T-helper 9 cell (primary cell): ENCODE measurements at places on chromosomes 16 and 17.

- DNase-seq = no peak
These were observed 43.6 kb upstream of the MMP2 start for GRCh38 chr16:55435387-55435786.

- DNase-seq = peak; percentile 57
These were observed 516 bp downstream of the SLC16A6 start for GRCh38 chr17:68290268-68290954.

DNA sequence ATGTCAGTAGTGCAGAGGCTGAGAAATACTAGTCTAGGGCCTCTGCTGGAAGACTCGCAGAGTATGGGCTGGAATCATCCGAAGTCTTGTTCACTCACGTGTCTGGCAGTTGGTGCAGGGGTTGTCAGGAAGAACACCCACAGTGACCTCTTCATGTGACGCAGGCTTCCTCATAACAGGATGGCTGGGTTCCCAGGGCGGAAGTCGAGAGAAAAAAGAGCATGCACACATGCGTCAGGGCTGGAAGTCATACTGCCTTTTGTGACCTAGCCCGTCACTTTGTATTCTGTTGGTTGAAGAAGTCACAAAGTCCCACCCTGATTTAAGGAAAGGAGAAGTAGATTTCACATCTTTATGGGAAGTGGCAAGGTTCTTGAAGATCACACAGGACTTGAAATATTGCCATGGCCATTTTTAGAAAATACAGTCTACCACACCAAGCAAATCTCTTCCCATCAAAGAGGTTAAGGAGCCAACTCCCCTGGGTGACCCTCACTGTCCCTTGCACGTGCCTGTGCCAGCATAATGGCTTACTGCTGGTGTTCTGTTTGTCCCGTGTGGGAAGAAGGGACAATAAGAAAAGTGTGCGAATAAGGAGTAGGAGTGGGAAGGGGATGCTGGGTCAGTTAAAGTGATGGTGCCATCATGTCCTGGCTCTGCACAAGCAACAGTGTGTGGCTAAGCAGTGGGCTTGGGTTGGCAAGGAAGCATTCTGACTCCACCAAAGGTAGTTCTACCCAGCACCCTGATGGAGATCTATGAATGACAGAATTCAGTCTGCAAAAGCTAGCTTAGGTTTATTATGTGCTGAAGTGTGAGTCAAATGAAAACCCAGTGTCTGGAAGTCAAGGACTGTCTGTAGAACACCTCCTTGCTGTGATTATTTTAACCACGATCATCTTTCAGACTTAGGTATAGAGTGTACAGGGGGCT, 28.1 kb downstream of the HEATR3 start:
- DNase-seq = no peak

DNA sequence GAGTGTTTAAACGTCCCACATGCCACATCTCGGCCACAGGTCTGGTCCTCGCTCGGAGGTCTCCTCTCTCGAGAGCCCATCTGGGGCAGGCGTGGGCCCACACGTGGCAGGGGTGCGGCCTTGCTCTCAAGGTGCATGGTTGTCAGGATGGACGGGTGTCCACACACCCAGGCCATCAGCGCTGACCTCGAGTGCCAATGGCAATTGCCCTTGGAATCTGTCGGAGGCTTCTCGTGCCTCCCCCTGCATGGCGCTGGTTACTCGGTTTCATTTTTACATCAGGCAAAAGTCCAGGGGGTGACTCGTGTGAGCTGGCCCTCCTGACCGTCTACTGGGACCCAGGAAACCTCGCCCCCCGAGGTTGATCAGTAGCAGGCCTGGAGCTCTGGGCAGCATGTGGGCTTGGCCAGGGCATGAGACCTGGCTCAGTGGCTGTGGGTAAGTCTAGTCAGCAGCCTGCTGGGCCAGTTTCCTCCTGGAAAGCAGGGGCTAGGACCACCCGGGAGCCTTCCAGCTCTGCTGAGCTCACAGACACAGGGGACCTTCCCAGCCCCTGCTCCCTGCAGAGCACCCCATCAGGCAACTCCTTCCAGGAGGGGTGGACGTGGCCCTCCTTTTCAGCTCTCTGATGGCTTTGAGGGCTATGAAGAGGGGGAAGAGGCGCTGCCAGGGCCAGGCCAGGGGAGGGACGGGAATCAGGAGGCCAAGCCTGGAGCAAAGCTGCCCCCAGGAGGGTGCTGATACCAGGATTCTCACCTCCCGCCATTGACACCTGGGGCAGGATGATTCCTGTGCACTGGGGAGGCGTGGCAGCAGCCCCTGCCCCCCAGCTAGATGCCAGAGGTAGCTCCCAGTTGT, 3.7 kb upstream of the ZNF469 start:
- DNase-seq = no peak

- DNase-seq = no peak
These were observed 42.8 kb downstream of the CDK5R1 start for GRCh38 chr17:32529604-32530003.

DNA sequence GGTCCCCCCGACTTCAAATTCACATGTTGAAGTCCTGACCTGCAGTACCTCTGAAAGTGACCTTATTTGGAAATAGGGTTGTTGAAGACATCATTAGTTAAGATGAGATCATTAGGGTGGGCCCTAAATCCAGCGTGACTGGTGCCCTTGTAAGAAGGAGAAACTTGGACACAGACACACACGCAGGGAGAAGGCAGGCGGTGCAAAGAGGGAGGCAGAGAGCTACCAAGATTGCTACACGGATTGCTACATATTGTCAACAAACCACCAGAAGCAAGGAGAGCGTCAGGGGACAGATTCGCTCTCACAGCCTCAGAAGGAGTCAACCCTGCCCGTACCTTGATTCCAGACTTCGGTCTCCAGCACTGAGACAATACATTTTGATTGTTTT, 6.8 kb upstream of the WBP2 start:
- no peak for DNase-seq

DNA sequence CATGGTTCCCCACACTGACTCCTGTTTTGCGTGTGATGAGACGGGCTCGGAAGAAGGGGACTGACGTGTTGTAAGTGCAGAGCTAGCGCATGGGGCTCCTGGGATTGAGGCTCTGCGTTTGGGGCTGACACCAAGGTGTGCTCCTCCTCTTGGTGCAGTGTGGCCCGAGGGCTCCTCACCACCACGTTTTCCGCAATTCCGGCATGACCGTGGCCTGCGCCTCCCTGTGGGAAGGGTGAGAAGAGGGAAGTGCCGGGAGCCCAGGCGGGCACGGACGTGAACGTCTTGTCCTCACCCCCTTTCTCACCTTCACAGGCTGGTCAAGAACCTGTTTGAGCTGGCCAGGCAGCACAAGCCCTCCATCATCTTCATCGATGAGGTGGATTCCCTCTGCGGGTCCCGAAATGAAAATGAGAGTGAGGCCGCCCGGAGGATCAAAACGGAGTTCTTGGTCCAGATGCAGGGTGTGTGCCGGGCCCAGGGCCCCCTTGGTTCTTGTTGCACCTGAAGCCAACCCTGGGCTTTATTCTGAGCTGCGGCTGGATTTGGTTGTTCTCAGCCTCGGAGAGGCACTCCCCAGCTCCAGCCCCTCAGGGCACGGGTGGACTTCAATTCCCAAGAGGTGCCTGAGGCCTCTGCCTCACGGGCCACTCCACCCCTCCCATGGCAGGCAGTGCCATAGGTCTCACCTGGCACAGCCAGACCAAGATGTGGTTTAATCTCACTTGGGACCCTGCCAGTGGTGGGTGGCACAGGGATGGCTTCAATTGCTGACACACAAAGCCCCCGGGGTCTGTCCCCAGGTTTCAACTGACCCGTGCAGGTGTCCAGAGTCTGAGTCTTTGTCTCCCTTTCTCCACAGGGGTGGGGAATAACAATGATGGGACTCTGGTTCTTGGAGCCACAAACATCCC, 8.9 kb downstream of the VPS4A start:
- no peak for DNase-seq

DNA sequence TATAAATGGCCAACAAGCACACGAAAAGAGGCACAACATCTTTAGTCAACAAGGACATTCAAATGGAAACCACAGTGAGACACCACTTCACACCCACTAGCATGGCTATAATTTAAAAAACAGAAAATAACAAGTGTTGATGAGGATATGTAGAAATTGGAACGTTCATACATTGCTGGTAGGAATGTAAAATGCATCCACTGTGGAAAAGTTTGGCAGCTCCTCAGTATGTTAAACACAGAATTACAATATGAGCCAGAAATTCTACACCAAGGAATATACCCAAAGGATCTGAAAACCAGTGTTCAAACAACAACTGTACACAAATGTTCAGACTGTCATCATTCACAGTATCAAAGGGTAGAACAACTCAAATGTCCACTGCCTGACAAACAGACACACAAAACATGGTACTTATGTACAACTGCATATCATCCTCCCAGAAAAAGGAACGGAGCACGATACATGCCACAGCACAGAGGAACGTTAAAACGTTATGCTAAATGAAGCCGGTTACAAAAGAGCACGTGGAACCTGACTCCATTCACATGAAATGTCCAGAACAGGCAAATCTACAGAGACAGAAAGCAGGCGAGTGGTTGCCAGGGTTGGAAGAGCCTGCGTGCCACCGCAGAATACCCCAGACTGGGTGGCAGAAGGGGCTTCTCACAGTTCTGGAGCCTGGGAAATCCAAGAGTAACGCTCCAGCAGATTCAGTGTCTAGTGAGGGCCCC, 32.8 kb upstream of the METRNL start:
- no peak for DNase-seq

- no peak for DNase-seq
These were observed 47.8 kb downstream of the ARHGAP27 start for GRCh38 chr17:45384789-45385262.

- DNase-seq = no peak
These were observed 86.9 kb upstream of the CBX4 start for GRCh38 chr17:79926142-79926604.

DNA sequence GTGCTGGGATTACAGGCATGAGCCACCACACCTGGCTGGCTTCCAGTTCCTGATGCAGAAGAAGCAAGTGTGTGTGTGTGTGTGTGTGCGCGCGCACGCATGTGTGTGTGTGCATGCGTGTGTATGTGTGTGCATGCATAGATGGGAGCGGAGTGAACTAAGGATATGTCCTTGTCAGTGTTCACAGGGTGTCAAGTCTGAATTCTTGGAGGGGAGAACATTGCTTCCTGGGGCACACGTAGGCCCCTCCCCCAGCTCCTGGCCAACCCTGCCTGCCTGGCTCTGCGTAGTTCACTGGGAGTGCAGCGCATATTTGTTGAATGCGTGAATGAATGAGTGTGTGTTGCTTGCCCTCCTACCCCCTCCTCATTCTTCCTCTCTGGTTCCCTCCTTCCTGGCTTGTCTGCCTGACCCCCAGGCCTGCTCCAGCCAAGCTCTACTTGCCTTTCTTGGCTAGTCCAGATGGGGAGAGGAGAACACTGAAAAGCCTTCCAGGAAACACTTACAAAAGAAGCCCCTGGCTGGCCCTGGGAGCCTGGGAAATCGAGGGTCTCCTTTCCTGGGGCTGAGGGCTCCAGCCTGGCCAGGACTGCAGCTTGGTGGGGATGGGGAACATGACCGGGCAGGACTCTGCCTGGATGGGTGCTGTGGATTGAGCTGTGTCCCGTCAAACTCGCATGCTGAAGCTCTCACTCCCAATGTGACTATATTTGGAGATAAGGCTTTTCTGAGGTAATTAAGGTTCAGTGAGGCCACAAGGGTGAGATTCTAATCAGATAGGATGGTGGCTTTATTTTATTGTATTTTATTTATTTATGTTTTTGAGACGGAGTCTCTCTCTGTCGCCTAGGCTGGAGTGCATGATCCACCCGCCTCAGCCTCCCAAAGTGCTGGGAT, 27.9 kb downstream of the IGFBP4 start:
- no peak for DNase-seq

DNA sequence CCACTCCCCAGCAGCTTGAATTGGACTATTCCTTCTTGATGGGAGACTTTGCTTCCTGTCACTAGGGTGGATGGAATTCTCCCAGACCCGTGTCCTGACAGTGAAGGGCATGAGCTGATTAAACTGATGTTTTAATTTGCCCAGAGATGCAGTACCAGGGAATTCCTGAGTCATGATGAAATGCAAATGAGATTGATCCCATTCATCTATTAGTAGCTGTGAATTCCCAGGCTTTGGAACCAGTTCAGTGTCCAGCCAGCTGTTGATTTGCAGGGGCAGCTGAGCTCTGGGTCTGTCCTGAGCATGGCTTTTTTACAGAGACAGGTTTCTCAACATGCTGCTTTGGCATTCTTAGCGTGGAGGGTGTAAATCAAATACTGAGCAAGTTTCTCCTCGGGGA, 157.9 kb downstream of the PITPNC1 start:
- no peak for DNase-seq

DNA sequence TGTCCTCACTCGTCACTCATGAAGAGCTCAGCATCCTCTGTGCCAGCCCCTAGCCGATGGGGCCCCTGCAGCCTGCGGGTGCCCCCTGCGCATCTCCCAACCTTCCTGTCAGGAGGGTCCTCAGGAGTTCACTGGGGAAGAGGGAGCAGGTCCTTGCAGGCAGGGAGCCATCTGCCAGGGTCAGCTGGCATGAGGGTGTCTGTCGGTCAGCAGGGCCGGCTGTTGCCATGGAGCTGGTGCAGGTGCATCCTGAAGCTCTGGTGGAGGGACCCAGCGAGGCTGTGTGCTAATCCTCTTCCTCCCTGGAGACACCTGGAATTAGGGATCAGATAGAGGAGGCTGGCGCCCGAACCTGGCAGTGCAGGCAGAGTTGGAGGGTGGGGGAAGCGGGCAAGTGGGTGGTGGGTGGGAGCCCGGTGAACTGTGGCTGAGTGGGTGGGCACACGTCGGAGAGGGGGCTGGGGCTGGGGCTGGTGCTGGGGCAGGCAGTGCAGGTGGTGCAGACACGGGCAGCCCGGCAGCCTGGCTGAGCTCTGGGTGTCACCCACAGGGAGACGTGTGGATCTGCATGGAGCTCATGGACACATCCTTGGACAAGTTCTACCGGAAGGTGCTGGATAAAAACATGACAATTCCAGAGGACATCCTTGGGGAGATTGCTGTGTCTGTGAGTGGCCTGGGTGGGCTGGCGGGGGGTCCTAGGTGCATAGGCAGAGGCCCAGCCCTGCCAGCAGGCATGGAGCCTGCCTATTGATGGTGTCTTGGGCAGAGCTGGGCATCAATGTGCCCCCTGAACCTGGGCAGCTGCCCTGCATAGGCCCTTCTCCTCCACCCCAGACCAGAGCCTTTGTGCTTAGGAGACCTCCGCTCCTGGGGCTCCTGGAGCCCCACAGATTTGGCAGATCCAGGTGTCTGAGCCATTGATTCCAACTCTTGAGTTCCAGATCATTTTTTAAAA, 17.4 kb downstream of the MAP2K3 start:
- no peak for DNase-seq

GRCh38 chr16:84084570-84085270, 32.0 kb downstream of the MBTPS1 start:
- DNase-seq = peak; percentile 53

DNA sequence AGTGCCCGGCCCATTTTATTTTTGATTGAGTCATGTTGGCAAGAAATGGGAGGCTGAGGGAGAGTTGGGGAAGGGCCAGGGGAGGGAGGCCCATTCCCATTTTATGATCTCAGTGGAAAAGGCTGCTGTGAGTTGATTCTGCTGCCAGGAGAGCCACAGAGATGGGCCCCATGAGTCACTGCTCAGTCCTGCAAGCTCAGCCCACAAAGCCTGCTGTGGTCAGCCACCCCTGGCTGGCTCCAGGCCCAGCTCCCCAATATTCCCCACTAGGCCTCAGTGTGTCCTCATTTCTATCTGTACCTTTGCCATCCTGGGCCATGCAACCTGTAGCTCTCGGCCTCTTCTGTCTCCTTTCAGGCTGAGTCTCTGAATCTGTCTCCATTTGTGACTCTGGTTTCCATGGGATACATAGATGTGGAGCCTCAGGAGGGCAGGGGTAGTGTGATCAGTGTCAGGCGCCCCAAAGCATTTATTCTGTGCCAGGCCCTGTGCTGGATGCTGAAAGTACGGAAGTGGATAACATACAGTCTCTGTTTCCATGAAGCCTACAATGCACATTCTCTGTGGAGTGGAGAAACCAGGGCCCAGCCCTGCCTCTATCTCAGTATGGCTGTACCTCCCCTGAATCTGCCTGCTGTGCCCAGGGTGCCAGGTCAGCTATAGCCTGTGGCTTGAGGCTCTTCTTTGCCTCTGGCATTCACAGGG, 1.9 kb upstream of the PLEKHG4 start:
- DNase-seq = no peak
